Breast epithelium (tissue), 4 donors: ENCODE measurements at places on chromosomes 7 and 10. TPM values are rescaled to one million over a fixed set of nuclear protein-coding genes. Genes with fewer than 3 reads are reported as not detected.

Gene SCIN
- total RNA-seq = 0.96 TPM

Gene SYT15B
- total RNA-seq = 3.8 TPM

Gene THNSL1
- total RNA-seq = 1.6 TPM

Gene LRIT1
- total RNA-seq = not detected

Gene HPSE2
- total RNA-seq = 2.7 TPM

Gene FBXO24
- 0.59 TPM for total RNA-seq
